ENCODE measurements at places on chromosomes 2 and 18.

DNA sequence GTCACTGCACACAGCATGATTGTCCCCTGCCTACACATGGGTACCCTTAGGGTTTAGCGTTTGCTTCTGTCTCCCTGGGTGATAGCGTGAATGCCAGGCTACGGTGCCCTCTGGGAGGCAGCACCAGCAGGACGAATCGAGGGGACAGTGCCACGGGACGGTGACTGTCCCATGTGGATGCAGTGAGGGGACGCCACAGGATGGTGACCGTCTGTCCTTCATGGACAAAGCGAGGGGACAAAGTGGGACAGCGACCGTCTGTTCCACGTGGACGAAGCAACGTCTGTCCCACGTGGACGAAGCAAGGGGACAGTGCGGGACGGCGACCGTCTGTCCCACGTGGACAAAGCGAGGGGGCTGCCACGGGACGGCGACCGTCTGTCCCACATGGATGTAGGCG, 25.7 kb downstream of the CTDP1 start:
- DNase-seq, result no peak

- DNase-seq, result no peak
Measured at GRCh38 chr2:20868377-20868776, 45.5 kb upstream of the LDAH start.

- DNase-seq, result no peak
Measured at GRCh38 chr2:161371869-161372268, 44.2 kb upstream of the TBR1 start.

DNA sequence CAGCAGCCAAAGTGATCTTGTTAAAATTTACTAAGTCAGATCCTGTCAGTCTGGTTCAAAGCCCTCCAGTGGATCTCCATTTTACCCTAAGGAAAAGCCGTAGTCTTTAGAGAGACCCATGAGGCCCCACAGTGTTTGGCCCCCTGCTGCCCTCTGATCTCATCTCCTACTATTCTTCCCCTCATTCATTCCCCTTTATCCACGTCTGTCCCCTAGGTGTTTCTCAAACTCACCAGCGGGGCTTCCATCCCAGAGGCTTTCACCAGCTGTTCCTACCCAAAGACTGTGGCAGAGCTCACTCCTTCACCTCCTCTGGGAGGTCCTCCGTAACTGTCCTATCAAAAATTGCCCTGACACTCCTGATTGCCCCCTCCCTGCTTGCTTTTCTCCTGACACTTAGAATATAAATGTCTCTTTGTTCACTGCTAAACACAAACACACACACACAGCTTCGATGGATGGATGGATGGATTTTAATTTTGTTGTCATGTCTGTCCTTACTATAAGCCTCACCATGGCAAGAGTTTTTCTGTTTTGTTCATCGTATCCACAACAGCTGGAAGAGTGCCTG, 26.1 kb downstream of the LIMS1 start:
- DNase-seq, result no peak

- DNase-seq, result no peak
Measured at GRCh38 chr18:35811896-35812295, 160.6 kb upstream of the RMP24 start.

DNA sequence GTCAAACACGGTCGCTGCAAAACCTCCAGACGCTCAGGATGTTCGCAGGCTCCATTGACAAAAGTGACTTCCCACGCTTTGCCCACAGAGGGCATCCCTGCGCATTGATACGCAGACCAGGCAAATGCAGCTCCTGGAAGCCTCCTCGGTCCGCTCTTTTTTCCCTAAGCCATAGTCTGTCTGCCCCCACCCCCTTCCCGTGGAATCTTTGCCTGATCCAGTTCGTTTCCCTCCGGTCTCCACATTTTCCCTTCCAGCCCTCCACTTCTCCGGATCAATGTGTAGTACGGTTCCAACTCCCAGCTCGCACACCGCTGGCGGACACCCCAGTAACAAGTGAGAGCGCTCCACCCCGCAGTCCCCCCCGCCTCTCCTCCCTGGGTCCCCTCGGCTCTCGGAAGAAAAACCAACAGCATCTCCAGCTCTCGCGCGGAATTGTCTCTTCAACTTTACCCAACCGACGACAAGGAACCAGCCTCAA, at the start of gene DCC:
TSS of gene DCC (plus strand) at position 307 of the 481 bp plus-strand sequence. CDS start 591 bp downstream, outside the sequence.
- DNase-seq, result no peak

DNA sequence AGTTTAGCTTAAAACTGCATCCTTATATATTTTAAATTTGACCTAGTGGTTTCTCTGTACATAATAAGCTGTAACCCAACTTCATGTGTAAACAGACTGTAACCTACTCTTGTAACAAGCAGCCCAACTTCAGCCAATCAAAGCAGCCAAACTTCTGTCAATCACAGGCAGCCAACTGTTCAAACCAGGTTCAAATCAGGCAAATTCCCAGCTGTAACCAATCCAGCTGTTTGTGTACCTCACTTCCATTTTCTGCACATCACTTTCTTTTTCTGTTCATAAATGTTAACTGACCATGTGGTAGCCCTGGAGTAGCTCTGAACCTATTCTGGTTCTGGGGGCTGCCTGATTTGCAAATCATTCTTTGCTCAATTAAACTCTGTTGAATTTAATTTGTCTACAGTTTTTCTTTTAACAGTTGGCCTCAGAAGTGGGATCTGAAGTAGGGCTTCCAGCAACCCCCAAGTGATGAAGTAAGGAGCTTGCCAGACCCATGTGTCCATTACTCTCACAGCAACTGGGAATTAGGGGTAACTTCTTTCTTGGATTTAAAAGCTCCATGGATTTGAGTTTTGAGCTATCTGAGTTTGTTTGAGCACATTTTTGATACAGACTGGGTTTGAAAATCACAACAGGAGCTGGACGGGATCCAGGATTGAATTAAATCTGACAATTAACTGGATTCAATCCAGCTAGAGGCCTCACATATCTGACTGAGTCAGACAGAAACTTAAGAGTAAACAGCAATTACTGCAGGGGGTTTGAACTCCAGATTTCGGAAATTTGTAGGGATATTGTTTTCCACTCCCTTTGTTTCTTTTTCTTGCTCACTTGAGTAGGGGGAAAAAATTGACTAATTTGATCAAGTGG, 1569.7 kb upstream of the SLC39A10 start:
- DNase-seq, result no peak

GRCh38 chr2:159713631-159714246, 1.4 kb downstream of the MARCHF7 start:
- DNase-seq, result no peak

DNA sequence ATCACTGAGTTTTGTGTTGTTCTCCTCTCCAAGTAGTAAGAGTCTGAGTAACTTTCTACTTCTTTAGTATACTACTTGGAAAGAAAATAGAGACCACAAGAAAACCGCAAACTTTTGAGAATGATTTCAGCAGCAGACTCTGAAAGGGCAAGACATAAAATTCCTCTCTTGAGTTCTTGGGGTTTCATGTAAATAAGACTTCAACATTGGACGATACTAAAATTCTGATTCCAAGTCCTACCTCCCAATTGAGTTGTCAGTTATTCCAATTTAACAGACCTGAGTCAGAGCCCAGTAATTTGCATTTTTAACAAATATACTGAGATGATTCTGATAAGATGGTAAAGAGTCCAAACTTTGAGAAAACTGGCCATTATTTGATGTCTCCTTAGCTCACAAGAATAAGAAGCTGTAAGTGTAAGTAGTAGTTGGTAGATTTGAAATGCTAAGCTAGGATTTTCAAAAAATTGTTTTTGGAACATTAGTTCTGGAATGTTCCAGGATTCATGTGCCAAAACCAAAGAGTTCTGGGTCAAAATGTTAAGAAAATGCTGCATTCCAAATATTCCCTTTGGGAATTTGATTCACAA, 261.6 kb upstream of the SPOPL start:
- DNase-seq, result no peak

- DNase-seq, result no peak
Measured at GRCh38 chr2:219782737-219783348, 155.4 kb downstream of the SLC4A3 start.

- peak; percentile 10 for DNase-seq
Measured at GRCh38 chr18:32777049-32777448, 4.2 kb upstream of the KLHL14 start.

Measured in RCC 7860 (cell line).